Activated T-cell treated with anti-CD3 and anti-CD28 coated beads for 48 hours (primary cell): ENCODE measurements at places on chromosomes 4 and X.
A peak's percentile ranks its signal among the peaks of the same experiment; 100 is the strongest.

DNA sequence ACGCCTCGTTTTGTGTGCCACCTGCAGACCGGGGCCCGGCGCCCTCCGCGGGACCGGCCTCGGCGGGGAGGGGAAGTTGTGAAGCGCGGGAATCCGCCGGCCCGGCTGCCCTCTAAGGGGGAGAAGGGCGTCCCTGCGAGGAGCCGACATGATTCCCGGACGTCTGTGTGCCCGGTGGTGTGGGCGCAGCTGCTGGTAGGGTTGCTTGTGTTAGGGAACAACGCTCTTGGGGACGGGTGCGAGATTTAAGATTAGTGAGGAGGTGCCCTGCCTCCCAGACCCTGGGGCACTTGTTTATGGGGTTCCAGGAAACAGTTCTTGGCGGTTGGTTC is 627 bp downstream of the CDKN2AIP start:
- no peak for DNase-seq

GRCh38 chr4:54144199-54144598 is 44.2 kb downstream of the GSX2 start:
- DNase-seq: no peak

DNA sequence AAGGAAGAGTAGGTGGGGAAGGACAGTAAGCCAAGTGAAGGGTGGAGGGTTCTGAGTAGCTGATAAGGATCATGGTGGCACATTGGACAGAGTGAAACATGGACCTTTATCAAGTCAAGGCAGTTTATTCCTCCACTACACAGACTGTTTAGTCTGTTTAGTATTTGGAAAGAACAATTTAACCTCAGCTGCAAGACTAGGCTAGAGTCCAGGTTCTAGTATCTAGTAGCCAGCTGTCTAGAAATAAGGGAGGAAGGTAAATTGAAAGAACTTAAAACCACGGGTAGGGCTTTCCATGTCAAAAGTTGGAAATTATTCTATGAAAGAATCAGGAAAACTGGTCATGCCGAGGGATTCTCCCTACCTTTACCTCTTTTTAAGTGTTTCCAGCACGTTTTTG is 140.1 kb upstream of the MED14 start:
- DNase-seq: no peak

GRCh38 chrX:149570668-149571067 is 16.6 kb downstream of the MAGEA9B start:
- DNase-seq: no peak

DNA sequence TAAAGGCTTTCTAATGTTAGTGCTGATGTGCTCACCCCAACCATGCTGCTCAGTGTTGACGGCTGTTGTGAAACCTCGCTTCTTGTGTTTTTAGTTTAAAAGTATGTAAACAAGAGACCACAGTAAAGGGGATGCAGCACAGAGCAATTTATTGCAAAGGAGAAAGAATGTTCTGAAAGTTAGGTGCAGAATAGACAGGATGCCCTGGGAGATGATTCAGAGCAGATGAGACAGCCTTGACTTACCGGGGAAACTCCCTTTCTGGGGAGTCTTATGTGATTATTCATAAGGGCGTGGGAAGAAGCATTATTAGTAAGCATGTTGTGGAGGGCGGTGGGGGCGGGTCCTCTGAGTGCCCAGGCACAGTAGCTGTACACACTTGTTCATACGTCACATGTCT is 47.7 kb downstream of the EVC start:
- DNase-seq: peak; percentile 45

GRCh38 chr4:54550395-54551171 is 107.2 kb upstream of the KIT start:
- DNase-seq: no peak

GRCh38 chr4:13653766-13654161 is 26.2 kb upstream of the BOD1L1 start:
- DNase-seq: no peak

- no peak for DNase-seq
Observed at GRCh38 chr4:52317981-52318380, 266.9 kb downstream of the SPATA18 start.

DNA sequence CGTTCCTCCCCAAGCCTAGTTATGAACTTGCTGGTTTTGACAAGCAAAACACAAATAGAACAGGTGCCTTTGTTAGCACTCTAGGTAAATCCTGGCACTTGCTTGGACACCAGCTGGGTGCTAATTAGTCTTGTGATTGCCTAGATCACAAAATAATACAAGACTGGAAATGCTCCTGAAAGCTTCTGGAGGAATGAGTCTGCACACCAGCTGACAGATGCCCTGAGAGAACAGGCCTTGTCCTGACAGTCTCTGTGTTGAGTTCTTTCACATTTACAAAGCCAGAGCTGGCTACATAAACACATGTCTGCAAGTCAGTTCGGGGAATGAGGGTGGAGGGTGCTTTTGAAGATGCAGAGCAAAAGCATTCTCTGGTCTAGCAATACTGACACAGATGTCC is 93.8 kb downstream of the ELOVL6 start:
- no peak for DNase-seq
